Panc1 (cell line): ENCODE measurements at places on chromosomes 13 and 19.

- no peak for DNase-seq
Observed at GRCh38 chr19:28836421-28836820, 376.5 kb downstream of the UQCRFS1 start.

- no peak for DNase-seq
Observed at GRCh38 chr13:98195054-98195791, 18.2 kb upstream of the RNF113B start.

DNA sequence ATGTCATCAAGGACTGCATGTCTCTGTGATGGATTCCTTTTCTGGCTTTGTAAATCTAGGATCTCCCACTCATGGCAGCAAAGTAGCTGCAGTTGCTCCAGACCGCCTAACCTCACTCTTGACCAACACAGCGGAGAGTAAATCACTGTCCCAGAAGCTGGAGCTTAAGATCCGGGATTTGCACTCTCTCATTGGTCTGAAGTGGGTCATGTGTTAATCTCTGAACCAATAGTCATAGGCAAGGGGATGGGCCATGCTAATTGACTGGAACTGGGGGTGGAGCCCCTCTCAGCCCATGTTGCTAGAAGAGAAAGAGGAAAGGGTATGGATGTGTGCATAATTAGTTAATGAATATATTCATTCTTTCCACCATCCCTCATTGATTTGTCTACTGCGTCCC, 34.0 kb downstream of the VAV1 start:
- DNase-seq: no peak

DNA sequence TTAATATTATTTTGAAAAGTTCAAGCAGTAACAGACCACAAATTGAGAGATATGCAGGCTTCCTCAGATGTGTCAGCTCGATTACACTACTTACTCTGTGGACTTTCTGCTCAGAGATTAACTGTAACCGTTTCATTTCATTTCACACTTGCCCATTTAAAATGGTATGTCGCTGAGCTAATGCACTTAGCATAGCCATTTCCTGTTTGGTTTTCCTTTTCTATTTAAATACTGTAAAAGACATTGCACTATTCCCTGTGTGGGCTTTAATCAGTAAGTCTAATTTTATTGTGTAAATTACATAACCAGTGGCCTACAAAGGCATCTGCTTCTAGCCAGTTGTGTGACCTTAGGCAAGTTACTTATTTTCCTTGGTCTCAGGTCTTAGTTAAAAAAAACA, 237.6 kb downstream of the LACC1 start:
- DNase-seq: no peak

DNA sequence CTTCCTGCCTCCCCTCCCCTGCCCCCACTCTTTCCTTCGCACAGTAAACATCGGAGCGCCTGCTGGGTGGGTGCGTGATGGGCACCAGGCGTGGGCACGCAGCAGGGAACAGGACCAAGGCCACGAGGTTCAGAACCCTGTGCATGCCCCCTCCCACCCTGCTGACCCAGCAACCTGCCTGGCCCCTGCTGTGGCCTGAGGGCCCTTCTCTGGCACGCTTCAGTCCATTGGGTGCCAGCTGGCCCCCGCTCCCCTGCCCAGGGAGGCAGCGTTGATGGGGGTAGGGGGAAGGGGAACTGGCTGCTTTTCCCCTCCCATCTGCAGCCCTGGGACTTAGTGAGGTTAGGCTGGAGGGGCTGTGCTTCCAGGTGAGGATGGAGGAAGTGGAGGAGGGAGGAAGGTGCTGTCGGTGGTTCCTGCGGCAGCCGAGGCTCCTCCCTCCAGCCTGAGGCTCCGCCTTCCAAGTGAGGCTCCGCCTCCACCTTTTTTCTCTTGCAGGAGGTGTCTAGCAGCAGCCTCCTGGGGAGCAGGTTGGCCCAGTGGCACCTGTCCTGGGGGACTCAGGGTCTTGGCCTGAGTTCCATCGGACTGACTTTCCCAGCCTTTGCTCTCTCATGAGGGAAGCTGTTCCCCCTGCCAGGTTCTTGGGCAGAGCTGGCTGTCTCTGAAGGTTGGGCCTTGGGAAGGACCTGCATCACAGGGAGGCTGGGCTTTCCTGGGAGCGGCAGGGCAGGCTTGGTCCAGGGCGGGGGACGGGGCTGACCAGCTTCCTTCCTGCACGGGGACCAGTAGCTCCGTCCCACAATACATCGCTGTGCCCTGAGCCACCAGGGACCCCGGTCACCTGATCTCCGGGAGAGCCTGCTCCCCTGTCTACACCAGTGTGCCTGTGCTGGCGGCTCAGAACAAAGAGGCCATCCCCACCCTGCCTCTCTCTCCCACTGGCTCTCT, 7.3 kb downstream of the PIAS4 start:
- no peak for DNase-seq

DNA sequence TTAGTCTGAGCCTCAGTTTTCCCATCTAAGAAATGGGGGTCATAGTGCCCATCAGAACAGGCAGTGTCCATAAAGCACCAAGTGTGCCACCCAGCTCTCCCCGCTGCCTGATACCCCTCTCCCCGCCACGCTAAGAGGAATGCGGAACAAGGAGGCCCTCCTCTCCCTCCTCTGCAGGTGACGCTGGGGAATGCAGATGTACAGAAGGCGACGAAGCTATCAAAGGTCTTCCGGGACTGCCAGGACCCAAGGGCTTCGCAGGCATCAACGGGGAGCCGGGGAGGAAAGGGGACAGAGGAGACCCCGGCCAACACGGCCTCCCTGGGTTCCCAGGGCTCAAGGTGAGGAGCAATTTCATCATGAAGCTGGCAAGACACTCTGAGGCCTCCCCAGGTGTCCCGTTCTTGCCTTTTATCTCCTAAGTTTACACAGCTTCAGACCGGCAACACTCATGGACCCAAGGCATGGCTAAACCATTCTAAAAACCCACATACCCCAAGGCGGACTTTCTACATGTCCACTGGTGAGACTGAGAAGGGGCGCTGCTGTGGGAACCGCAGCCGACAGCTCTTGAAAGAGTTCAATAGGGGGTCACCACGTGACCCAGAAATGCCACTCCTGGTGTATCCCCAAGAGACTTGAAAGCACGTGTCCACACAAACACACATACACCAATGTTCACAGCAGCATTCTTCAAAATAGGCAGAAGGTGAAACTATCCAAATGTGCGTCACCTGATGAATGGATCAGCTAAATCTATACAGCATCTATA, 102.7 kb downstream of the RAB20 start:
- no peak for DNase-seq

GRCh38 chr13:107801621-107802020, 413.7 kb downstream of the LIG4 start:
- DNase-seq: no peak

- no peak for DNase-seq
Observed at GRCh38 chr13:64680739-64681138, 2549.4 kb downstream of the PCDH9 start.

DNA sequence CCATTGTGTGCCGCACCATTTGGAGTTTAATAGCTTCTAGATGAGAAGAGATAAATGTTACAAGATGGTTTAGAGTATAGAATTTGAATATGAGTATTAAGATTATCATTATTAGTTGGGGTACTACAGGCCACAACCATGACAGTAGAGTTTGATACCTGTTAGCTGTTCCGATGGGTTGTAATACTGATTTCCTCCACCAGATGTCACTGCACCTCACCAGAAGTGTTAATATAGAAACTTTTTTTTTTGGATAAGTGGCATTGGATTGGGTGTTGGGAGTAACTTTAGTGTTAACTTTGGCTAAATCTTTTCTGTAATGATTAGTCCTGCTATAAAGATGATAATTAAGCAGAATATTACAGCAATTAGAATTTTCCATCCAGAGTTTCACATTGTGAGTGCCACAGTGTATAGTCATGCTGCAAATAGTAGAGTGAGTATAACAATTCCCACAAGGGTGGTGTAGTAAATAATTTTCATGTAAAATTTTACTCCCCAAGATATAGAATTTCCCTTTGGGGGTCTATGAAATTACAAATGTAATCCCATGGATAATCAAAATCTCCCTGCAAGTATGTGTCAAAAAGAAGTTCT, 56.3 kb downstream of the PSG3 start:
- peak; percentile 13 for DNase-seq

DNA sequence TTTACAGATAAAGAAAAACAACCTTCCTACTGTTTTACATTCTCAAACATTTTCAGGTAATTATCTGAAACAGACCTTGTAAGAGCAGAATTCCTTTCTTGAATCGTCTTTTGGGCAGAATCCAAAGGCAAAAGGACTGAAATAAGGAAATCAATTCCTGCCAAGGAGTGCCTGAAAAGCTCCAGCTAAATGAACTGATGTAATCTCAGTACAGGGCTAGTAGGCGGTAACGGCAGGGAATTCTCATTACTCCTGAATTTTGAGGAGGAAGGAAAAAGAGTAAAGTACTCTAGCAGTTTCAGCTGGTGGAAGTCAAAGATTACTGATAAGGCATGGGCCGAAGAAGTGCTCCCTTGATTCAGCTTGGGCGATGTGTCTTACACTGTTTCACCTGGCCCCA, 168.4 kb downstream of the PCDH9 start:
- DNase-seq: no peak

DNA sequence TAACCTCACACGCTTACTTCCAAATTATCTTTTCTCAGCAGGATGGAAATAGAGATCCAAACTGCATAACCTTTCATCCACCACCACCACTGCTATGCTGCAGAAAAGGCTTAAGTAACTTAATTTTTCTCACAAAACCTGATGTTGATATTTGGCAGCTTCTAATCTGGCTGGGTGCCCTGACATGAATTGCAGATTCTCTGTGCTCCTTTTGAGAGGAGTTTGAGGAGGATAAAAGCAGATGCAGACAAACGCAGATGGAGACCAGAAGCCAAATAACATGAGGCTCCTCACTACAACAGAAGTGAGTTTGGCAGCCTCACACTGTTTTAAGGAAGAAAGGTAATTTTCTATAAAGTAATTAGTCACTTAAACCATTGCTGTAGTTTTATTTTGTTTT, 646.2 kb upstream of the ATXN8OS start:
- no peak for DNase-seq

GRCh38 chr13:32695602-32696250, 109.5 kb downstream of the PDS5B start:
- no peak for DNase-seq

DNA sequence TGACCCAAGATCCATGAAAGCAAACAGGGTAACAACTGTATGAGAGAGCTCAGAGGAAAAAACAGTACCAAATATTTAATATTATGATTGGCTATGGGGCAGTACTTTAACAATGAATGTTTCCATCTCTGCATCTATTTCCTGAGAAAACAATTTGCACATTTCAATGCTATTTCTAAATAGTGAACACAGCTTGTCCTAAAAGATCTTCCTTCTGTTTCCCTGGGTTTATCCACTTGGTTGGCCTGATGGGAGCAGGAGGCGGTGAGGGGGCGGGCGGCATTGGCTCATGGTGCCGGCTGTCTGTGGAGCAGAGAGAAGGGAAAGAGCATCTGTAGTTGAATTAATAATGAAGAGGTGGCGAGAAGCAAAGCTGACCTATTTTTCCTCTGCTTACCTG, 291.4 kb downstream of the DCLK1 start:
- no peak for DNase-seq
